Large intestine (tissue), 12 donors: ENCODE measurements at places on chromosomes 1 and 21. TPM values are rescaled to one million over a fixed set of nuclear protein-coding genes. Genes with fewer than 3 reads are reported as not detected.

Gene ZNF683
- 0.27 TPM for polyA plus RNA-seq

Gene KCNQ4
- polyA plus RNA-seq, result 2.2 TPM

Gene TSHB
- not detected for polyA plus RNA-seq

Gene DCLRE1B
- polyA plus RNA-seq, result 6.5 TPM

Gene AMY1C
- polyA plus RNA-seq, result not detected

Gene ANKRD35
- polyA plus RNA-seq, result 0.93 TPM

Gene NEK7
- 43.2 TPM for polyA plus RNA-seq

Gene NBPF6
- polyA plus RNA-seq, result not detected

DNA sequence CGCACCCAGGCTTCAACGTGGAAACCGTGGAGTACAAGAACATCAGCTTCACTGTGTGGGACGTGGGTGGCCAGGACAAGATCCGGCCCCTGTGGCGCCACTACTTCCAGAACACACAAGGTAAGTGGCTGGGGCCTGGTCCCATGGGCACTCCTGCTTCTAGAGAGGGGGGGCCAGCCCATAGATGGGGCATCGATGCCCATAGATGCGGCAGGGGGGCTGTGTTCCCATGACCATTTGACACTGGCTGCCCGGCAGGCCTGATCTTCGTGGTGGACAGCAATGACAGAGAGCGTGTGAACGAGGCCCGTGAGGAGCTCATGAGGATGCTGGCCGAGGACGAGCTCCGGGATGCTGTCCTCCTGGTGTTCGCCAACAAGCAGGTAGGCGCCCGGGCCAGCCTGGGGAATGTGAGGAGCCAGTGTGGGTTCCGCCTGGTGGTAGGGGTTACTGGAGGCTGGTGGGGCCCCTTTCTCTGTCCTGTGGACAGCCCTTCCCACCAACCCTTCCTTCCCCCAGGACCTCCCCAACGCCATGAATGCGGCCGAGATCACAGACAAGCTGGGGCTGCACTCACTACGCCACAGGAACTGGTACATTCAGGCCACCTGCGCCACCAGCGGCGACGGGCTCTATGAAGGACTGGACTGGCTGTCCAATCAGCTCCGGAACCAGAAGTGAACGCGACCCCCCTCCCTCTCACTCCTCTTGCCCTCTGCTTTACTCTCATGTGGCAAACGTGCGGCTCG lies 5.6 kb downstream of the C1orf35 start:
- no peak for DNase-seq

DNA sequence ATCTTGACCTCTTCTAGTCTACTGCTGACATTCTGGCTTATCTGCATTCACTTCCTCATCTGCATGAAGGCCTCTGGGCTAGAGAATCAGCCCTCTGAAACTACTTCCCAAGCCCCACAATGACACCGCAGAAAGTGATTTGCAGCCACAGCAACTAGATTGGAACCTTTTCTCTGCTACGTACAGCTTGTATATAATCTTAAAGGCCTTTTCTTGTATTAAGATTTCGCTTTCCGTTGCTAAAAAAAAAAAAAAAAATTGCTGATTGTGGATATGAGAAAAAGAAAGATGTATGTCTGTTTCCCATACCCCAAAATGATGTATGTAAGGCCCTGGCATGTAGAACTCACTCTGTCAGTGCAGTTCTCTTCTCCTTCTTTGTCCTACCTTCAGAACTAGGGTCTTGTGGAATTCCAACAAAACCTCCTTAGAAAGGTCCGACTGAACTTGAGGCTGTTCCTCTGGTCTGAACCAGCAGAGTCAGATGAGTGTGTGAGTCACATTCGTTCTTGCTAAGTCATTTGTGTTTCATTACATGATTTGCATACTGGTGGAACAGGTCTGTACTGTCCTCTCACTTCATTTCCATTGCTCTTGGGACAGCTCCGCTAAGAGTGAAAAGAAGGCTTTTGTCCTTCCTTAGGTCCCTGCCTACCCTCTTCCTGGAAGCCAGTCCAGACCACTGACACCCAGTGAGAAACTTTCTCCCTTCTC lies 62.7 kb downstream of the PLPP3 start:
- peak; percentile 95 for DNase-seq

- no peak for DNase-seq
Measured at GRCh38 chr1:95438218-95438948, 204.4 kb downstream of the RWDD3 start.

GRCh38 chr1:212237651-212238050 lies 47.6 kb upstream of the PPP2R5A start:
- DNase-seq, result peak; percentile 92

- DNase-seq, result no peak
Measured at GRCh38 chr1:93411000-93411399, 36.9 kb upstream of the FNBP1L start.

- DNase-seq, result no peak
Measured at GRCh38 chr21:21045518-21045917, 47.3 kb downstream of the NCAM2 start.

GRCh38 chr1:216804111-216804510 lies 80.9 kb upstream of the ESRRG start:
- DNase-seq, result no peak

DNA sequence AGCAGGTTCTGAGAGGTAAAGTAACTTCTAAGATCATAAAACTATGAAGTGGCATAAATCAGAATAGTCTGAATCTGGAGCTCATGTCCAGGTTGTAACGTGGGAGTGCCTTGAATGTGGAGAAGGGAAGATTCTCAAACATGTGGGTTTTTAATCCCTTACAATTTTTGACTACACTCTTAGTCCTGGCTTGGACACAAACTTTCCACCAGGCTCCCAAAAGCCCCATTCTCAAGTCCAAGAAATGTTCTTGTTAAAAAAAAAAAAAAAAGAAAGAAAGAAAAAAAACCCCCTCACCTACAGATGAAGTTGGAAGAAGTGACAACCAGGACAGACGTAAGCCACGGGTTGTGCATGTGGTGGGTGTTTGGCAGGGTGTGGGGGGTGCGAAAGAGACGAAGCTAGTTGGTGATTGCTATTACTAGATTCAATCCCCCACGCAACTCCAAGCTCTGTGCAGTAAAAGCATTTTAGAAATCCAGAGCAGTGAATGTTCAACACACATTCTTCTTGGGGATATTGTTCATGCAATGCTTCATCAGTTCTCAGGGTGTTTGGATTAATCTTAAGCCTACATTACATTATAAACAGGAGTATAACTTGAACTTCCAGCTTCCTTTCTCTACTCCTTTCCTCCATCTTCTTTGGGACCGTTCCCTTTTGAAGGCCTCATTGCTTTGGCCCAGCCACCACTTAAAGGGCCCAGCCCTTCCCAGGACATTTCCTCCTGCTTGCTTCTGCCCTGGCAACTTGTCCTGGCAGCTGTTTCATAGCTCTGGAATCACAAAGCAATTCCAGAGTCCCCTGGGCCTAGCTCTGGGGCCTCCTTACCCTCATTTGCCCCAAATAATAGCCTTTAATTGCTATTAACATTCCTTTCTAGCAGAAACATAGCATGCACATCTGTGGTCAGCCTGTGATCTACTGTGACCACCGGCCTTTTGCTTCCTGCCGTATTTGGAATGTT lies 41.8 kb downstream of the PHC2 start:
- peak; percentile 15 for DNase-seq

DNA sequence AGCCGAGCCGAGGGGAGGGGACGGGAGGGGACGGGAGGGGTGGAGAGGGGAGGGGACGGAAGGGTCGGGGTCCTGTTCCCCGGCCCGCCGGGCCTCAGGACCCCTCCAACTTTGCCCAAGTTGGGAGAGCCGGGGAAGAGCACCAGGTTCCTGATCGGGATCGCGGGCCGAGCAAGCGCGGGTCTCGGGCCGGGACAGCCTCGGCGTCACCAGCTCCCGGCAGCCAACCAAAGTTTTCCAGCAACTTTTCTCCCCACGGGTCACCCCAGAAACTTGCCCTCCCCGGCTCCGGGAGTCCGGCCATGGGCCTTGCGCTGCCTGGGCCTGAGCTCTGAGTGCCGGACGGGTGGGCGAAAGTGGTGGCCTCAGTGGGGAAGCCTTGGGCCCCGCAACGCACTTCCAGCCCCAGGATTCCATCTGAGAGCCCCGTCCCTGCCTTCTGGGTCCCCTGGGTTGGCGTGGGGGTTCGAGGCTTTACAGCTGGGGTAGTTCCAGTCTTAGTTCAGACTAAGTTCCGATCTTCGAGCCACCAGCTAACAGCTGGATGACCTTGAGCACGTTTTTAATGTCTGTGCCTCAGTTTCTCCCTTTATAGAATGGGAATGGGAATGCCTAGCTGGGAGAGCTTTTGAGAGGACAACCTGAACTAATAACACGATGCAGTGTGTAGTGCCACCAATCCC lies 458 bp downstream of the ZC3H12A start:
- DNase-seq, result no peak

DNA sequence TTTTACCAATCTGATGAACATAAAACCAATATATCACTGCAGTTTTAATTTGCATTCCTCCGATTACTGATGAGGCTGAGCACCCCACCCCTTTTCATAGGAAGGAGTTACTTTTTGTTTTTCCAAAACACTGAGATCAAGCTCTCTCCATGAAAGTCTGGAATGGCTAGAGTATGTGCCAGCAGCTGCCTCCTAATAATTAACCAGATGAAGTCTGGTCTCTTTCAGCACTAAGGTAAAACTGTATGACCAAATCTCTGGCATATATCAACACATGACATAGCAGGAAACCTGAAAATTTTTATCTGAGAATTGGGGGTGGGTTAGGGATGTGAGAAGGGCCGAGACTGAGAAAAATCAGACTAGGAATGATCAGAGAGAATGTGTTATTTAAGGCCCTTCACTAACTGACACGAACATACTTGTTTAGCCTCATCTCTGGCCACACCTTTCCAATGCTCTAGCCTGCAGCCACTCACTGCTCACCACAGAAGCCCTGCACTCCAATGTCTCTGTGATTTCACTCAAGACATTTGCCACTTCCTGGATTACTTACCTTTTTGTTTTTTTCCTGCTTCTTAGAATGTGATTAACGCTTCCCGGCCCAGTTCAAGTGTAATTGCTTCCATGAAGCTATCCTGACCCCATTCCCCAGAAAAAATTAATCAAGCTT lies 34.7 kb downstream of the WASF2 start:
- DNase-seq, result no peak

- no peak for DNase-seq
Measured at GRCh38 chr1:245684571-245684970, 529.8 kb downstream of the KIF26B start.

DNA sequence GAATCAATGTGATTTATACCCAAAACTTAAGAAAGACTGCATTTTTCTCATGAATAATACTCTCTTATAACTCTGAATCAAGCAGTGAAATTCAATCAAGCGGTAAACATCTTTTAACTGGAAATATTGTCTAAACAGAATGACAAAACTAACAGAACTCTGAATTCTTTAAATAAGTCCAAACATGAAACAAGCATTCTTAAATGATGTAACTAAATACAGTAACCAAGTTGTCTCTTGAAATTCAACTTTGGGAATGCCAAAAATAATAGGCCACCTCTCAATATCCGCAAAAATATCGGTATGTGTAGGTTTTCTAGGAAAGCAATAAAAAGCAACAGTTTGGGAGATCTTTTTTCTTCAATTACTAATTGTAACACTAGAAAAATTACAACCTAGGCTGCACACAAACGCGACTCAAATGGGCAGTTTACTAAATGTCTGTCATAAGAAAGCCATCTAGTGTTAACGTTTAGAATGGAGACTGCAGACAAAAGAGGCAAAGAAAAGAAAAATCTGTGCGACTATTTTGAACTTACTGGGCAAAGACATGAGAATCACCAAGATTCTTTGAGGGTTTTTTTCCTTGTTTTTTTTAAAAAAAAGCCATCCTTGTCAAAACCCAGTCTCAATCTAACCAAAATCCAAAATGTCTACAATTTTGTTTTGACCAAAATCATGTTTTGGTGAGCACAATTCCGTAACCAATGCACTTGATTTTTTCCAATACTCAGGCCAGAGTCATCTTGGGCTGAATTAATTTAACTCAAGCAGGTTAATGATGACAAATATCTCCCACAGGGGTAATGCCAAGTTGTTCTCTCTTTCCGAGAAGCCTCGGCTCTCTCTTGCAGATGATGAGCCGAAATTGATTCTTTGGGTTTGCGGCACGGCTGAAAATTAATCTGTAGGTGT lies 1.3 kb downstream of the SIPA1L2 start:
- DNase-seq, result peak; percentile 43
